Activated T-helper 1 cell treated with Interleukin-2 at 50 U/mL for 16 hours (primary cell): ENCODE measurements at places on chromosomes 4 and X.

DNA sequence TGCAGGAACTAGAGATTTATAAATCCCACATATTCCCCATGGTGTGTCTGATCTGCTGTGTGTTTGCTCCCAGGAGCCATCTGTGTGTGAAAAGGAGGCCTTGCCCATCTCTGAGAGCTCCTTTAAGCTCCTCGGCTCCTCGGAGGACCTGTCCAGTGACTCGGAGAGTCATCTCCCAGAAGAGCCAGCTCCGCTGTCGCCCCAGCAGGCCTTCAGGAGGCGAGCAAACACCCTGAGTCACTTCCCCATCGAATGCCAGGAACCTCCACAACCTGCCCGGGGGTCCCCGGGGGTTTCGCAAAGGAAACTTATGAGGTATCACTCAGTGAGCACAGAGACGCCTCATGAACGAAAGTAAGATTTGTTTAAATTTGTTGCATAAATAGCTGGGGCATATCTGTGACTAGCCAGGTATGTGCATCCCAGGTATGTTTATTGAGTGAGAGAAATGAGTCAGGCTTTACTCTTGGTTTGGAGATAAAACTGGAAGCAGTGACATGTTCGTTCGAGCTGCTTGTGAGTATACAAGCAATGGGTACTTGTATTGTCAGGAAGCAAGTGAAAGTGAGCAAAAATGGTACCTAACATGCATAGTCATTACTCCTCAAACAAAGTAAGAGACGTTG lies 89.5 kb downstream of the PTTG2 start:
- DNase-seq = no peak

- no peak for DNase-seq
These were observed 723.7 kb upstream of the AGA start for GRCh38 chr4:178165951-178166308.

DNA sequence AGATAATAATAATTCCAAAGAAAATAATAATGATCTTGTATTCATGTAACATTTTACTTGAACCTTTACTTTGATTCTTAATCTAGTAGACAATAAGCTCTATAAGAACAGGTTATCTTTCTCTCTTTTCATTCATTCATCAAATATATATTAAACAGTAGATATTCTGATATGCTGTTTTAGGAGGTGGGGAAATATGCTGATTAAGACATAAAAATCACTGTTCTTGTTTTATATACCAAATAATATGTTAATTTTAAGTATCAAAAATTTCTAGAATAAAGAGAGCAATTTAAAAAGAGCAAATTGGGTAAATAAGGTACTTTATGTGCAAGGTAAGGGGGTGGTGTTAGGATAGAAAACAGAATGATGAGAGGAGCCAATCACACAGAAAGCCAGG lies 401.9 kb downstream of the PDHA2 start:
- DNase-seq = no peak

DNA sequence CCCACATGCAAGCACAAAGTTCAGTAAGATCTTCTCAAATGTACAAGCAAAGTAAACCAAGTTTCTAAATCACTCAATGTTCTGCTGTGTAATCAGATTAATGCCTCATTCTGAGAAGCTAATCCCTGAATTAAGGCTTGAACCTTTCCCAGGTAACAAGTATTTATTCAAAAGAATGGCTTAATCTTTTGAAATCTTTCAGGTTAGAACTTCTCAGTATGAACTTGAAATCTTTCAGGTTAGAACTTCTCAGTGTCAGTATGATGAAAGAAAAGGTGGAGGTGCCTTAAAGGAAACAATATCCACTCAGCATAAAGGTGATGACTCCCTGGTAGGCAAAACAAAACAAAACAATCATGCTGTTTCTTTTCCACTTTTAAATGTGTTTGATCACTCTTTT lies 29.0 kb downstream of the TMPRSS11B start:
- DNase-seq = no peak

GRCh38 chrX:145817331-145818185 lies at the start of gene SLITRK2:
Gene SLITRK2, plus strand, starts transcription at chrX:145817829. Its CDS starts 4,597 bp downstream, at chrX:145822426.
- no peak for DNase-seq

DNA sequence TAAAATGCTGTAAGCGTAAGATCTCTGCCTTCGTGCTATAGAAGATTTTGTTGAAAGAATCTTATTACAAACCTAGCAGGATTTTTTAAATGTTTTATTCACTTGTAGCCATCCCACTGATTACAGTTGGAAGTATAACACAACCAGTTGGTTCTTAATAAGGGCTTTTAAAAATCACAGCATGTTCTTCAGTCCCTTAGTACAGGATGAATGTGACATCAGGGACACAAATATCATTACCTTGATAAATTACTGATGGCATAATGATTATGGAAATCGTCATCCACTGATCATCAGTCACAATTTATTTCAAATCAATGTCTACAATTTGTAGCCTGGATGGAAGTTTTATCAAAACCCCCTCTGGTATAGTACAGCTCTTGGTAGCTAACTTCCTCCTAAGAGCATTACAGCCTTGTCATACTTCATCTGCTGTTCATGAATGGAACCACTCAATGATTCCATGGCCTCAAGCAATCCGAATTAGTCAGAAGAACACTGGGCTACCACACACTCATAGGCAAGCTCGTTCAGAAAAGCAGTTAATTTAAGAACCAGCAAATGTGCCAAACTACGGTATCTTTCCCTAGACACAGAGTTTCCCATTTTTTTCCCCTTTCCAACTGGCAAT lies 389.2 kb upstream of the TENM3 start:
- DNase-seq = no peak

DNA sequence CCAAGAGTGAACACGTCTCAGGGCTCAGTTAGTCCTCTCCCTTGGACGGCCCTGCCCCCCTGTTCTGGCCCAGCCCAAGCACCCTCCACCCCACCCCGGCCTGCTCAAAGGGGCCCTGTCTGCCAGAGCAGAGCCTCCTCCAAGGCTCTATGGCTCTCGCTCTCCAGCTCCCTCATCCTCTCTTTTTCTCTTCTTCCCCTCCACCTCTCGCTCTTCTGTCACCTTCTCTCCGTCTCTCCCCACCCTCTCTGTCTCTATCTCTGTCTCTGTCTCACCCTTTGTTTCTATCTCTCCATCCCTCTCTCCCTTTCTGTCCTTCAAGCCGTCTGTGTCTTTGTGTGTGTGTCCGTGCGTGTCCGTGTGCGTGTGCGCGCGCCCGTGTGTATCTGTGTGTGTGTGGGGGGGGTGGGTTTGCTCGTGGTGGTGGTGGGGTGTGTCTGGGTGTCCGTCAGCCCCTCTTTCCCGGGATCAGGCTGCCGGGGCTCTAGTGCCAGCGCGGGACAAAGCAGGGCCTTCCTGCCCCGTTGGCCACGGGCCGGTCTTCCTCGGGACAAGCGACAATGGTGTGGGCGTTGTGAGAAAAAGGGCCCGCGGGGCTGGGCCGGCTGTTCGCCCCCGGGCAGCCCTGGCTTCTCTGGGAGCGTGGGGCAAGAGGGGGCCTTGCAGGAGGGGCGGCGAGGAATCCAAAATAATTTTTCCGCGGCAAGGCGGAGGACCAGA lies 8.7 kb downstream of the FRG2 start:
- no peak for DNase-seq

GRCh38 chr4:43496602-43497001 lies 604.1 kb downstream of the GRXCR1 start:
- no peak for DNase-seq

- no peak for DNase-seq
These were observed 22.7 kb downstream of the UNC5C start for GRCh38 chr4:95526075-95526474.

DNA sequence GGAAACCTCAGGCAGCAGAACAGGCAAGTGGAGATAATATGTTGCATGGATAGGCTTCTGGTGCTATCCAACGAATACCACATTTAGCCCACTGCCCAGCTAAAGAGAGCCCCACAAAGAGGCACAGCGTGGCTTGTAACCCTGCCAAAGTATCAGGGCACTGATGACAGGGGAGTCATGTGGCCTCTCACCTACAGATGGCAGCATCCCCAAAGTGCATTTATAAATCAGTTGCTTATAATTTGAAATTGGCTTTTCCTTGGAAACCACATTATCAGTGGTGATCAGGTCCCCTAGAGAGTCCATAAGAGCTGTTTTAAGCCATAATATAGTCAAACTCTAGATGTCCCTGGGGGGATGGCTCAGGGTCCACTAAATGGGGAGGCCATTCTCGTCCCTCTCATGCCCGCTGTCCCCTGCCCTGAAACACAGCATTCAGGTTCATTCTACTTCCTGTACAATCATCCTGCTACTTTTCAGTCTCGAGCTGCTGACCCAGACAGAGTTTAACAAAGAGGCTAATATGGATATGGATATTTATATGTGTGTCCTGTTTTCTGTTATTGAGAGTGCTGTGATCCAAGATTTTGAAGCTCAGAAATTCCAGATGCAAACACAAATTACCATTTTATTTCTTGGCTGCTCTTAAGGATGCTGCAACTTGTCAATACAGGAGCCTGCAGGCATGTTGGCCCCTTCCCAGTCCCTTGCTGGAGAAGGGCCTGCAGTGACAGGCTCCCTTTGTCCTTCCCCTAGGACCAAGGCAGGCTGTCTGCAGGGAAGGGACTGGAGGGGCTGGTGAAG lies 28.5 kb downstream of the SRPX start:
- DNase-seq = no peak

GRCh38 chr4:37728064-37728463 lies 41.9 kb upstream of the RELL1 start:
- DNase-seq = no peak

DNA sequence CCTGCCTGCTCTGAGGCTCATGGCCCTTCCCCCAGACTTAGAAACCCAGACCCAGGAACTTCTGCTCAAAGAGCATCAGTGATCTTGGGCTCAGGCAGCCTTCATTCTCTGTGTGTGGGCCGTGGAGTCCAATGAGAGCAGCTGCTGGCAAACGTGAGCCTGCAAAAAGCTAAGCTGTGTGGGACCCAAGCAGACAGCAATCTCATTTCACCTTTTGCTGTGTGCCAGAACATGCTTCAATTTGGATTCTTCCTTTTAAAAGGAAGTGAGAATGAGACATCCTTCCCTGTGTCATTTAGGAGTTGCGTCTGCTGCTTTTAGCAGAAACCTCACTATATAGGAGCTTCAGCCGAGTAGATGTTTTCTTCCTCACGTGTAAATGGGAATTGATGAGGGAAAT lies 238.5 kb downstream of the EVC2 start:
- DNase-seq = no peak

- no peak for DNase-seq
These were observed 53.4 kb downstream of the CD99L2 start for GRCh38 chrX:150845091-150845490.

DNA sequence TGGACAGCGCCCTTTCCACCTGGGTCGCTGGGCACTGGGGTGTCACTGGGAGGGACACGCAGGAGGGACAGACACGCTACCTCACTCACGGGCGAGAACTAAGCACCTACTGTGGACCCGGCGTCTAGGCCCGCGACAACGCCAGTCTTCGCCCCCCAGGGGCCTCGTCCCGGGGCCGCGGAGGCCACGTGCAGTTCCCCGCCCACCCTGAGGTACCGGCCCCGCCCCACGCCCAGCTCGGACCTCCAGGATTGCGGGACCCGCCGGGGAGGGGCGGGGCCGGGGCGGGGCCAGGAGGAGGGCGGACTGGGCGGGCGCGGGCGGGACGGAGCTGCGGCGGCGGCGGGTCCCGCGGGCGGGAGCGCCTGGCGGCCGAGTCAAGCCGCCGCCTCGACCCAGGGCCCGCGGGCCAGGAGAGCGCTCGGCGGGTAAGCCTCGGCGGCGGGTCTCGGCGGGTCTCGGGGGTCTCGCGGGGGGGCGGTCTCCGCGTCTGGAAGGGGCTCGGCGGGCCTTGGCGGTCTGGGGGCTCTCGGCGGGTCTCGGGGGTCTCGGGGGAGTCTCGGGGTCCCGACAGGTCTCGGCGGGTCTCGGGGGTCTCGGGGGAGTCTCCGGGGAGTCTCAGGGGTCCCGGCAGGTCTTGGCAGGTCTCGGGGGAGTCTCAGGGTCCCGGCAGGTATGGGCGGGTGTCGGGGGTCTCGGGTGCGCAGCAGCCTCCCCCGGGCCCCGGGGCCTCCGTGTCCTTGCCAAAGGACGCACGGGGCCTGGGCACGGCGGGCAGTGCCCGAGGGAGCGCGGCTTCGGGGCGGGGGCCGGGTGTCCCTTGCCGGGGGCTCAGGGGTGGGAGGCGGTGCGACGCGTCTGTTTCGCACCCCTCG lies at the start of gene SH3BP2:
SH3BP2 (plus strand) TSS at position 375 of the 875 bp plus-strand sequence. CDS start 27,533 bp downstream, outside the sequence.
- peak; percentile 33 for DNase-seq

DNA sequence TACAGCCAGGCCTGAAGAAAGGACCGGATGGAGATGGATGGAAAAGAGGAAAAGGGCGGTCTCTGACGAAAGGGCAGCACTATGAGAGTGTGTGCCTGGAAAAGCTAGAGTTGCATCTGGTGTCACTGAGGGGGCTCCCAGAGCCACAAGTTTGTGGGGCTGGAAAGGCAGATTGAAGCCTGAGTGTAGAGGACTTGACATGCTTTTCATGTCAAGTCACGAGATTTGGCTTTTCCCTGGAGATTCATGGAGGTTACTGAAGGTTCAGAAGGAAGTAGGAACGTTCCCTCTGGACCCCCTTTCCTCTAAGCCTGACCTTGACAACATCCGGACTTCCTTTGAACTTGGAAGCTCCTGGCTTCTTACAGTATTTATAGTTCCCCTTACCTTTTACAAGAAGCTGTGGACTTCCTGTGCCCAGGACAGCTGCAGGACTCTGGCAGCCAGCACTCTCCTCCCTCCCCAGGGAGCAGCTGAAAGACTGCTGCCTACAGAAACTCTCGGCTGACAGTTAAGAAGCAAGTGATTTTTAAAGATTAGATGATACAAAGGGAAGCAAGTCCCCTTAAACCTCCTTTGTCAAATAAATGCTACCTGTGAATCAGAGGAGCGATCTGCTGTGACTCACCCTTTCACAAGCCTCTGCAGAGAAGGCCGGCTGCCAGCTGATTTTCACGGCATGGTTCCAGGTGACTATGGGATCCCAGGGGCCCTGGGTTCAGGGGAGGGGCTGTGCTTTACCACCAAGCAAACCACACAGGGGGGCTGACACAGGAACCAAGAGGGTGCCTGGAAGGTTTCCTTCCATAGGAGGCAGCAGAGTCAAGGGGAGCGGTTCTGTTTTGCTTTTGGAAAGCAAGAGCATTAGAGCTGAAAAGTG lies 72.9 kb upstream of the STIM2 start:
- no peak for DNase-seq

DNA sequence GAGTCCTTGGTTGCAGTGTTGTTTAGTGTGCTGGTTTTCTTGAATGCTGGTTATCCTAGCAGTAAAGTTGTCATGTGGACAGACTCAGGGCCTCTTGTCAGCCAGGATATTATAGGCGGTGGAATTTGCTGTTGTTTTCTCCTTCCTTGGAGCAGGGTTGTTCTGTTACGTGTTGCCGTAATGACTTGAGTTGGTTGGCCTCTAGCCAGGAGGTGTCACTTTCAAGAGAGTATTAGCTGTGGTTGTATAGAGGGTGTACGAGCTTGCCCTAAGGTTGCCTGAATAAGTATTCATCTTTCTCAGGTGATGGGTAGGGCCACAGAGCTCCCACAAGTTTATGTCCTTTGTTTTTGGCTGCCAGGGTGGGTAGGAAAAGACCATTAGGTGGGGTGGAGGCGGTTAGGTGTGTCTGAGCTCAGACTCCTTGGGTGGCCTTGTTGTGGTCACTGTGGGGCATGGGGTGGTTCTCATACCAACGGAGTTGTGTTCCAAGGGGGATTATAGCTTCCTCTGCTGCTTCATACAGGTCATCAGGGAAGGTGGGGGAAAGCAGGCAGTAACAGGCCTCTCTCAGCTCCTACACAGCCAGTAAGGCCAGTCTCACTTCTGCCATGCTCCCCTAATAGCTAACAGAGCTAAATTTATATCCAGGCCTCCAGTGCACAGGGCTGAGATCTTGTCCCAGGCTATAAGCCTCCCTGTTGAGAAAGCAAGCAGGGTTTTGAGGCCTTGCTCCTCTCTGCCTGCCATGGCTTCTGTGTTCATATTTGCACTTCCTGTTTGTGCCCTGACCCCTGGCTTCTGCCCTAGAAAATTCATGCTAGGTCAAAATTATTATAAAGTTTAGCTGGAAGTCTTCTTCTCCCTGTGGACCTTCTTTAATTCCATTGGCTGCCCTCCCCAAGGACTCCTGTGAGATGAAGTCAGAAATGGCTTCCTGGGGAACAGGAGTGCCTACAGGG lies 594.7 kb downstream of the RAPGEF2 start:
- DNase-seq = no peak
